Smooth muscle cell of the brain vasculature (primary cell): ENCODE measurements at places on chromosomes 3 and 15.

- DNase-seq = no peak
Observed at GRCh38 chr3:57128826-57129667, 36.1 kb downstream of the IL17RD start.

- DNase-seq = no peak
Observed at GRCh38 chr15:74318376-74319137, 48.9 kb downstream of the CYP11A1 start.

DNA sequence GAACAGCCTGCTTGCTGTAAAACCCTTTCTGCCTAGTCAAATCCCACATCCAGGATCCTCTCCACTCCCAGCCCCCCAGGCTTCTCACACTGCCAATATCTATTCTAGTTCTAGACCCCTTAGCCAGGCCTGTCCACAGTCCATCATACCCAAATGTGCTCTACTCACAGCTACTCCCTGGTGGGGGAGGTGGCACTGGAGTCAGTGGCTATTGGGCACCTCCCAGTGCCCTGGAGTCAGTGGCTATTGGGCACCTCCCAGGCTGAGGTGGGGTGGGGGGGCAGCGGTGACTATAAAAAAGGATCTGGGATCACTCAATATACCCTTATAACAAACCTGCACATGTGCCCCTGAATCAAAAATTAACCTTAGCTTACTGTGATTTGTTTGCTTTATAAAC, 773 bp upstream of the DISP2 start:
- DNase-seq = no peak

GRCh38 chr3:65811892-65812291, 226.8 kb downstream of the MAGI1 start:
- peak; percentile 10 for DNase-seq

GRCh38 chr3:107978131-107979055, 112.4 kb downstream of the CD47 start:
- no peak for DNase-seq
